Stimulated activated CD8-positive, alpha-beta memory T cell treated with anti-CD3 and anti-CD28 coated beads, Interleukin-4, amount 100 ng/mL, for 24 hours (primary cell): ENCODE measurements at places on chromosomes 1 and 21.

GRCh38 chr1:7539769-7540175 lies 231.3 kb upstream of the VAMP3 start:
- DNase-seq: no peak

- no peak for DNase-seq
Measured at GRCh38 chr1:177786176-177786745, 183.6 kb downstream of the SEC16B start.

DNA sequence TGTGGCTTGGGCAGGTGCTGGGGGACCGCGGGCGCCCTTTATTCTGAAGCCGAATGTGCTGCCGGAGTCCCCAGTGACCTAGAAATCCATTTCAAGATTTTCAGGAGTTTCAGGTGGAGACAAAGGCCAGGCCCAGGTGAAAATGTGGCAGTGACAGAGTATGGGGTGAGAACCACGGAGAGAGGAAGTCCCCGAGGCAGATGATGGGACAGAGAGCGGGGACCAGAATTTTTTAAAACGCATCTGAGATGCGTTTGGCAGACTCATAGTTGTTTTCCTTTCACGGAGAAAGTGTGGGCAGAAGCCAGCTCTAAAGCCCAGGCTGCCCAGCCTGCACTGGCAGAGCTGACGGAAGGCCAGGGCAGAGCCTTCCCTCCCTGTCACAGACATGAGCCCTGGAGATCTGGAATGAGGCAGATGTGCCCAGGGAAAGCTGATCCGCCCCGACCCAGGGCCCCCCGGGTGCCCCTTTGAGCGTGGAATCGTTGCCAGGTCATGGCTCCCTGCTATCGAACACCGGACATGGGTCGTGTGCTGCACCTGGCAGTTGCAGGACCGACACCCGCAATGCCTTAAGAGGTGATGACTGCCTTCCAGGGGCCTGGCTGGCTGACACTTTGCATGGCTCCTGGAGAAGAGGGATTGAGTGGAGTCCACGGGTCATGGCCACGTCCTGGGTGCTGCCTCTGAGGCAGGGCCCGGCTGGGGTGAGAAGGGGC lies 6.5 kb upstream of the SLX9 start:
- no peak for DNase-seq

GRCh38 chr1:100883963-100884362 lies 10.7 kb downstream of the EXTL2 start:
- DNase-seq: no peak

DNA sequence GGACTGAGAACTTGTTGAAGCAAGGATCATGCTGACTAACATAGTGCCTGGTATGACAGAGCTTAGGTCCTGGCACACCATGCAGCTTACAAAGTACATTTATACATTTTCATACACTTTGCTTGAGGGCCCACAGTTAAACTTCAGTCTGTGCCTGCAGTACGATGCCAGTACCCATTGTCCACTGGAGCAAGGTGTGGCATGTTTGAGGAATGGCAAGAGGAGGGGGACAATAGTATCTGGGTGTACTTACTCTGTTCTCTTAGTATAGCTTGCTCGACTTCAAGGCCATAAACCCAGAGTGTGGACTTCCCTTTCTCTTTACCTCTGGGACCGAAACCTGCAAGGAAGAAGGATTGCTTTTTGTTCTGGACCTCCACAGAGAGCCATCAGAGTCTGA lies 6.8 kb upstream of the YBX1 start:
- no peak for DNase-seq

DNA sequence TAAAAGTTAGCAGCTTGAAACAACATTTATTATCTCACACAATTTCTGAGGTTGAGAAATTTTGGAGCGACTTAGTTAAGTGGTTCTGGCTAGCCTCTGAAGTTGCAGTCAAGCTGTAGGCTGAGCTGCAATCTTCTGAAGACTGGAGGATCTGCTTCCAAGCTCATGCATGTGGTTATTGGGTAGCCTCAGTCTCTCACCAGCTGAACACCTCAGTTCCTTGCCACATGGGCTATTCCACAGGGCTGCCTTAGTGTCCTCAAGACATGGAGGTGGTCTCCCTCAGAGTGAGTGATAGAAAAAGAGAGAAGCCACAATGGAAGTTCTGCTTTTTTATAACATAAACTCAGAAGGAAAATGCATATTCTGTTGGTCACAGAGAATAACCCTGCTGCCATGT lies 92.0 kb upstream of the CAMK1G start:
- no peak for DNase-seq

GRCh38 chr1:117633068-117633345 lies 27.2 kb downstream of the TENT5C start:
- no peak for DNase-seq

DNA sequence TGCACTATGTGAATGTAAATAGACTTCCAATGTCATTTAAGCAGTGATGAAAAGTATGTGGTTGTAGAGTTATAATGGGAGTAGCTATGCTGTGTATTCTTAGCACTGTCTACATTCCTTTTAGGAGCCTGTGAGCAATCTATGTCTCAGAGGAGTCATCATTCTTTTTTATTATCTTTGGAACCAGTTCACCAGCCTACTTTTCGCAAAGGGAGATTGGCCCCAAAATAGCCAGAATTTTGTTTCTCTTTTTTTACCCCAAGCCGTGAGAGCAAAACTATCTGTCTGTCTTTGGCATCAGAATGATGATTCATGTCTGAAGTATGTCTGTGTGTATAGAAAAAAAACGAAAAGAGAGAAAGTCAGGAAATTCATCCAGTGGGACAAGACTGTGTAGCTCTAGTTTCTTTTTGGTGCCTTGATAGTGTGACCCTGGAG lies 44.2 kb downstream of the OSBPL9 start:
- DNase-seq: no peak

- DNase-seq: peak; percentile 35
Measured at GRCh38 chr1:16167331-16168143, 11.7 kb upstream of the EPHA2 start.

DNA sequence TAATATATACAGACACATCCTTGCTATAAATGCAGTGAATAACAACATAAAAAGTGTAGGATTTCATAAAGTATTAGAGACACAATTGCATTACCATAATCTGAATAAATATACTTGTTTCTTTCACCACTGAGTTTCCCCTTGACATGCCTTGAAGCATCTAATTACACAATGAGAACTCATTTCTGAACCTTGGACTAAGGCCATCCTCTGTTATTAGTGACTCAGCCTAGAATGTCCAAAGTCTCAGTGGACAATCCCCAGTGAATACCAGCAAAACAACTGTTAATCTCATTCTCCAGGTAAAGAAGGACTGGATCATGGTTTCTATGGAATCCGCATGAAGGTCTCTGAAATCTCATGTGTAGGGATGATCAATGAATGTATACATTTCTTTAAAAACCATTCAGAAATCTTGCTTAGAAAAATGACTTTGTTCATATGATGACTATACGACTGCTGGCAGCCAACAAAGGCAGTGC lies at the start of gene OR2L5:
Gene OR2L5 (plus strand): TSS at position 432 of the 482 bp plus-strand sequence. CDS start 8,288 bp downstream, outside the sequence.
- no peak for DNase-seq

- DNase-seq: no peak
Measured at GRCh38 chr1:115056395-115056798, 26.8 kb downstream of the TSHB start.

GRCh38 chr1:22056936-22057335 lies 4.4 kb downstream of the CDC42 start:
- no peak for DNase-seq

- DNase-seq: no peak
Measured at GRCh38 chr1:17002524-17002902, 9.2 kb downstream of the ATP13A2 start.

DNA sequence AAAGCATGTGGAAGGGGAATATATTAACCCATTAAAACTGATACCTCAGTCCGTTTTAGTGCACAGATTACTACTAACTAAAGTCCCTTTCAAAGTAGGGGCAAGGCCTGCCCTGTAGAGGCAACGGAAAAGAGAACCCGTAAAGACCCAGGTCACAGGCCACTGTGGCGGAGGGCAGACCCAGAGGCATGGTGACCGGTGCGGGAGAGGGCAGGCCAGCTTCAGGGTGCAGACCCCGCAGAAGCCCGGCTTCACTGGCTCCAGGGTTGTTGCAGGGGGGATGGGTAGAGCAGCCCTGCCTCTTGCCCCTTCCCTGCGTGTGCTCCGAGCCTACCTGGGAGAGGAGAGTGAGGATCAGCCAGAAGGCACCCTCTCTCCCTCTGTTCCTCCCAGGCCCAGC lies 17.7 kb downstream of the CNTN2 start:
- DNase-seq: no peak

DNA sequence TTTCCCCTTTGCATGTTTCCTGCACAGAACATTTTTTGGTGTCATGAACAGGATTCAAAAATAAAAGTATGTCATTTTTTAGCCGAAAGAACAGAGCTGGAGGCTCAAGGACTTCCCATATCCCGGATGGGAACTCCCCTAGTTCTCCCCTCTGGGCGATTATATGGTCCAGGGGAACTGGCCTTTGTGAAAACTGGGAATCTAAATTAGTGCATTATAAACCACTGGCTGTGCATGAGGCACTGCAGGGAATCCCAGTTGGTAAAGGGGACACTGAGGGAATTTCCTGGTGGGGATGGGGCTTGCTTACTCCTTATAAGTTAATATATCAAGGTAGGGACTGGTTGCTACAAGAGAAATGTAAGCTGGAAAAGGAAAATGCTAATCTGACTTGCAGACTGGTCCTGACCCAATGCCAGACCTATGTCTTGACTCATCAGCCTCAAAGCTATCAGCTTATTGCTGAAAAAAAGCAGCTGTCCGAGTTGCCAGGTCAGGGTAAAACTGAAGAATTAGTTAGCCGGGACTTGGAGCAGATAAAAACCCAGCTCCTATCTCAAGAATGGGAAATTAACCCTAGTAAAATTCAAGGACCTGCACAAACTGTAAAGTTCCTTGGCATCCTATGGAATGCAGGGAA lies 122.6 kb downstream of the FCRL5 start:
- DNase-seq: no peak

DNA sequence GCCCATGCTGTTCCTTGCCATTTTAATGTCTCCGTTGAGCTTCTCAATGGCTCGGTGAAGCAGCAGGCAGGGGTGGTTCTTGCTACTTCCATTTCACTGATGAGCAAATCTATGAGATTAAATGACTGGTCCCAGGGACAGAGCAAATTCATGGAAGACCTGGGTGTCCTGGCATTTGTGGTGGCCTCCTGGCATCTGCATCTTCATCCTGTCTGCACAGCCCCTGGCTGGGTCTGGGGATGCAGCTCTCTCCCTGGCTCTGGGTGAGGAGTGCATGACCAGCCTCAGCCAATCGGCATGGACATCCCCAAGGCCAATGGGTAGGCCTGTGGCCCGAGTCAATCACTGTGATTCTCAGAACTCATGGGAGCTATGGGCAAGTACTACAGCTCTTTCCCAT lies 261.7 kb downstream of the KCNJ6 start:
- no peak for DNase-seq

GRCh38 chr21:19807201-19807600 lies 1191.0 kb upstream of the NCAM2 start:
- no peak for DNase-seq

DNA sequence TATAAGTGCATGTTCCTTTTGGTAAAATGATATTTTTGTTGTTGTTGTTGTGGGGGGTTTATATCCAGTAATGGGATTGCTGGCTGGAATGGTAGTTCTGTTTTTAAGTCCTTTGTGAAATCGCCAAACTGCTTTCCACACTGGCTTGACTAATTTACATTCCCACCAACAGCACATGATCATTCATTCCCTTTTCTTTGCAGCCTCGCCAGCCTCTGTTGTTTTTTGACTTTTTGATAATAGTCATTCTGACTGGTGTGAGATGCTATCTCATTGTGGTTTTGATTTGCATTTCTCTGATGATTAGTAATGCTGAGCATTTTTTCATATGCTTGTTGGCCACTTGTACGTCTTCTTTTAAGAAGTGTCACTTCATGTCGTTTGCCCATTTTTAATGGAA lies 188.5 kb upstream of the CHRM3 start:
- DNase-seq: no peak

DNA sequence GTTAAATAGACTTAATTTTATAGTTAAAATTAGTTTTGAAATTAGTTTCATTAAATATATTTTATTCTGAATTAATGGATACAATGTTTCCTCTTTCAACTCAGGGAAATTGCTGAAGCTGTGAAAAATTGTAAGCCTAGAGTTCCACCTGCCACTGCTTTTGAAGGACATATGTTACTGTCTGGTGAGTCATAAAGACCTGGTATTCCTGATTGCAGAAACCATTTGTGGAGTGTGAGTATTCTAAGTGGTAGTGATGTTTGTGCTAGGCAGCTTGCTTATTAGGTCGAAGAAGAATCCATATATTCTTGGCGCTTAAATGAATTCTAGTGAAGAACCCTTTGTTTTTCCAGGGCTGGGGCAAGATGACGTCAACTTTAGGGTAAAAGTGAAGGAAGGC lies 34.0 kb downstream of the MTR start:
- DNase-seq: no peak

DNA sequence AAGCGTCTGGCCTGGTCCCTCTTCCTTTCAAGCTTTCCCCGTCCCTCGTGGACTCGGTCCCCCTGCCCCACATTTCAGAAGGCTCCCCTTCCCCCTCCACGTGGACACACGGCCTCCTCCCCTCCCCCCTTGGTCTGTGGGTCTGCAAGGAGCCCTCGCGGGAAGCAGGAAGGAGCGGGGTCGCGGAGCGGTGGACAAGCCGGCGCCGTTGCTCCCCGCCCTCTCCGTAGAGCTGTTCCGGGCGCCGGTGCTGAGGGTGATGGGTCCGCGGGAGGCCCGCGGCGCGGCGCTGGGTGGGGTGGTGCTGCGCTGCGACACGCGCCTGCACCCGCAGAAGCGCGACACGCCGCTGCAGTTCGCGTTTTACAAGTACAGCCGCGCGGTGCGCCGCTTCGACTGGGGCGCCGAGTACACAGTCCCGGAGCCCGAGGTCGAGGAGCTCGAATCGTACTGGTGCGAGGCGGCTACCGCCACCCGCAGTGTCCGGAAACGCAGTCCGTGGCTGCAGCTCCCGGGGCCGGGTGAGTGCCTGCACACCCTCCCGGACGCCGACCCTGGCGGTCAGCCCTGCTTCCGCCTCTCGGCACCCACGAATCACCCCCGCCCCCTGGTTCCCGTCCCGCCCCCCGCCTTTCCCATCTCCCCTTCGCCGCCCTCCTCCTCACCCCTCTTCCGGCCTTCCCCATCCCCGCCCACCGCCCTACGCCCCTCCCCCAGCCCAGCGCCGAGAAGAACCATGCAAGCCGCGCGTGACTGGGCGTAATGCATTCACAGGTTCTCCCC lies 5.3 kb downstream of the FCRLB start:
- DNase-seq: peak; percentile 56

DNA sequence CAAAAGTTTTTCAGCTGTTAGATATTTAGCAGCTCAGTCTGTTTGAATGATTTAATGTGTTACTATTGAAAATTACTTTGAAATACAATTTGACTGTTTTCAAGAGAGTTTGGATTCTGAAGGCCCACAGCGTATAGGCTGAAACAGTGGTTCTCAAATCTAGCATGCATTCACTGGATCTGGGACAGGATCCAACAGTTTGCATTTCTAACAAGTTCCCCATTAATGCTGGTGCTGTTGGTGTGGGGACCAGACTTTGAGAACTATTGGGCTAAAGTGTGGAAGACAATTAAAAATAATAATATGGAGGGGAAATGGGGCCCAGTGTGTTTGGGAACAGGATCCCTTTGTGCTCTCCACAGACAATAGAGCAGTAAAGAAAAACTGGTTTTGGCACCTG lies 31.9 kb downstream of the ITSN1 start:
- no peak for DNase-seq

- no peak for DNase-seq
Measured at GRCh38 chr1:235893840-235894239, 27.1 kb upstream of the LYST start.
